ENCODE measurements at places on chromosomes 6 and 20. TPM values are rescaled to one million over a fixed set of nuclear protein-coding genes. Genes with fewer than 3 reads are reported as not detected.

The FAM184A gene
- total RNA-seq = 0.49 TPM

The MOXD1 gene
- total RNA-seq = 115 TPM

The IL20RA gene
- total RNA-seq = 1.1 TPM

The SNHG17 gene
- total RNA-seq = 49.5 TPM

The GRIK2 gene
- total RNA-seq = 1.1 TPM

The FABP7 gene
- not detected for total RNA-seq

The NKAIN4 gene
- total RNA-seq = 213 TPM

The CRISP2 gene
- total RNA-seq = under 0.01 TPM

The MAP3K4 gene
- 14.6 TPM for total RNA-seq

The KCNQ5 gene
- total RNA-seq = 2.9 TPM

The EEF1A2 gene
- 12.5 TPM for total RNA-seq
